ENCODE measurements at places on chromosomes 3 and 15. TPM values are rescaled to one million over a fixed set of nuclear protein-coding genes. Genes with fewer than 3 reads are reported as not detected.
A peak's percentile ranks its signal among the peaks of the same experiment; 100 is the strongest.

- H3K36me3 ChIP-seq, result no peaks in the 10 kb centered on the region
- no peaks in the 10 kb centered on the region for H3K27me3 ChIP-seq
- DNase-seq, result no peak
These were observed 28.7 kb upstream of the SEMA6D start for GRCh38 chr15:47688573-47689086.

- no peaks in the 10 kb centered on the region for H3K27me3 ChIP-seq
- no peak for DNase-seq
- peaks cover 1% of the 10 kb centered on the region for H3K36me3 ChIP-seq
- no peaks in the 10 kb centered on the region for H3K4me1 ChIP-seq
- H3K4me3 ChIP-seq, result peak overlapping the region; percentile 29
- H3K27ac ChIP-seq, result peak overlapping the region; percentile 78
These were observed 45.9 kb upstream of the THUMPD3 start for GRCh38 chr3:9316881-9317361.

DNA sequence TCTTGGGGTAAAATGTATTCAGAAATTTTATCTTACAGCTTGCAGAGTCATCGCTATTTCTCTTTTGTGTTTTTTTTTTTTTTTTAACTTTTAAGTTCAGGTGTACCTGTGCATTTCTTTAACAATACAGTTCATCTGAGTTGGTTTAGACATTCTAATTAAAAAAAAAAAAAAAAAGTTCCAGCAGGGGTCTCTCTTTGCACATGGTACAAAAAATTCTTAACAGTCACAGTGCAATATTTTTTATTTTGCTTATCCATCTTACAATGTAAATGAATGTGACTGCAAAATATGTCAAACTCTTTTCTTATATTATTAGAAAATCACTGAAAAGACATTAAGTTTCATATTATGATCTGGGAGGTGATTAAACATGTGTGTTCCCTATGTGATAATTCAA, 47.5 kb upstream of the SLC9A9 start:
- no peak for DNase-seq
- H3K4me1 ChIP-seq, result no peaks in the 10 kb centered on the region
- H3K36me3 ChIP-seq, result no peaks in the 10 kb centered on the region
- H3K4me3 ChIP-seq, result no peak overlapping the region

- no peak overlapping the region for H3K4me3 ChIP-seq
- no peaks in the 10 kb centered on the region for H3K36me3 ChIP-seq
- H3K27me3 ChIP-seq, result no peaks in the 10 kb centered on the region
- H3K4me1 ChIP-seq, result no peaks in the 10 kb centered on the region
These were observed 67.8 kb downstream of the RAB11A start for GRCh38 chr15:65937054-65937453.

DNA sequence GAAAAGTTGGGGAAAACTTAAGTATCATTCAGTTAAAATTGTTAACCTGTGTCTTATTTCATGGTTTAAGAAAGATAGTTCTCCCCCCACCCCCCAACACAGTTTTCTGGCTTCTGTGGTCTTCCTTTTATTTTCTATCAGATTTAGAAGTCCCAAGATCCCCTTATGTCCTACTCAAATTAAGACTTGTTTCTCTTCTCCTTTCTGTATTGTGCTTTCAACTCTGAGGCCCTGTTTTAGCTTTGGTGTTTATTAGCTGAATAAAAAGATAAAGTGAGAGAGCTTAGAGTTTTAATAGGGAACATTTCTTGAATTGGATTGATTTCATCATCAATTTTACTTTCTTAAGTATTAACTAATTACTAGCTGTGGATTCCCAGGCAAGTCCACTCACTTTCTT, 62.6 kb downstream of the AKAP13 start:
- peaks cover 26% of the 10 kb centered on the region for H3K4me1 ChIP-seq
- H3K36me3 ChIP-seq, result no peaks in the 10 kb centered on the region
- no peaks in the 10 kb centered on the region for H3K27me3 ChIP-seq
- no peak overlapping the region for H3K4me3 ChIP-seq
- DNase-seq, result no peak
- peak overlapping the region; percentile 24 for H3K27ac ChIP-seq

- H3K27me3 ChIP-seq, result no peaks in the 10 kb centered on the region
- no peaks in the 10 kb centered on the region for H3K36me3 ChIP-seq
- H3K4me3 ChIP-seq, result no peak overlapping the region
- DNase-seq, result no peak
- peaks cover 43% of the 10 kb centered on the region for H3K4me1 ChIP-seq
These were observed 4.8 kb downstream of the IDH2 start for GRCh38 chr15:90097475-90097874.

USP13 gene
- total RNA-seq, result 13.3 TPM

FAM3D gene
- not detected for total RNA-seq

All from tibial nerve (tissue), 4 donors.